ENCODE measurements at places on chromosomes 1 and 21.
A peak's percentile ranks its signal among the peaks of the same experiment; 100 is the strongest.

- DNase-seq = peak; percentile 49
These were observed 187.1 kb downstream of the NRIP1 start for GRCh38 chr21:14877581-14878228.

- DNase-seq = no peak
These were observed 106.3 kb upstream of the DMRTA2 start for GRCh38 chr1:50529510-50529909.

GRCh38 chr1:8767006-8767405, 50.4 kb downstream of the RERE start:
- no peak for DNase-seq

DNA sequence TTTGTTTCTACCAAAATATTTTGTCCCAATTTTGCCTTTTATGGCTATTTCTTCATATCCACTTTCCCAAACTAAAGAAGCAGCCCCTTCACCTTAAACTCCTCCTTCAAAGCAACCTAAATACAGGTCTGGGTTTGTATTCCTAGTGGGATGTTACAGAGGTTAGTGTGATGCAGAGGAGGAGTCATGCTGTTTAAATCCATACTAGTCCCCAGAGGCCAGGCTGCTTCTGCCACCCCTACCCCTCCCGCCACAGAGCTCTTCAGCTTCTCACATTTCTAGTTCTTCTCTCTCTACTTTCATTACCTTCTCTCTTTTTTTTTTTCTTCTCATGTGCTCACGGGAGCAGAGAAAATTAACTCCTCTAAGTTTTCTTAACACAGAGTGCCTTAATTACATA, 29.3 kb downstream of the SELL start:
- DNase-seq = no peak

- DNase-seq = no peak
These were observed 841 bp downstream of the CENPF start for GRCh38 chr1:214603819-214604252.

- no peak for DNase-seq
These were observed 46.0 kb downstream of the CEP350 start for GRCh38 chr1:180000575-180000974.

DNA sequence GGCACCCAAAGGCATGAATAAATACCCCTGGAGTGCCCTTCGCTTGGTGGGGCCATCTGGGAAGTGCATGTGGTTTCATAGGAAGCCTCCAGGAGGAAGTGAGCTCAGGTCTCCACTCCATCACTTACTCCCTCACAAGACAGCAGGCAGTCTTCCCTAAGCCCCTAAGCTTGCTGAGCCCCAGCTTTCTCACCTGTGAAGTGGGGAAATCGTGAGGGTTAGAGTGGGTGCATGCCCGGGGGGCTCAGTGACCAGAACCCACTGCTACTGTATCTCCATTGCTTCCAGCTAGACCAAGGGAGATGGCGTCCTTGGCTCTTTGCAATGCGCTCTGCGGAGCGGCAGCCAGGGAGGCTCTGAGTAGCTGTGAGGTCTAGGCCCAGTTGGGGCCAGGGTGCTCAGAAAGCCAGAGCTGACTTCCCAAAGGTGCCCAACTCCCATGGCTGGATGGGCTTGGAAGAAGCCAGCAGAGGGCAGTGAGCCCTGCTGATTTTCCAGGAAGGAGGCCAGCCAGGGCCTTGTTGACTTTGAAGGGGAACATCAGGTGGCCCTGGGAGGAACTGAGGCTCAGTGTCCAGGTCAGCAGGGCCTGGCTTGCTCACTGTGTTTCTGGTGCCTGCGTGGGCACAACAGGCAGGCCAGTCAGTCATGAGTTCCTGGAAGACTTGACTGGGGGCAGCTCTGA, 27.3 kb downstream of the CDCP2 start:
- peak; percentile 34 for DNase-seq

DNA sequence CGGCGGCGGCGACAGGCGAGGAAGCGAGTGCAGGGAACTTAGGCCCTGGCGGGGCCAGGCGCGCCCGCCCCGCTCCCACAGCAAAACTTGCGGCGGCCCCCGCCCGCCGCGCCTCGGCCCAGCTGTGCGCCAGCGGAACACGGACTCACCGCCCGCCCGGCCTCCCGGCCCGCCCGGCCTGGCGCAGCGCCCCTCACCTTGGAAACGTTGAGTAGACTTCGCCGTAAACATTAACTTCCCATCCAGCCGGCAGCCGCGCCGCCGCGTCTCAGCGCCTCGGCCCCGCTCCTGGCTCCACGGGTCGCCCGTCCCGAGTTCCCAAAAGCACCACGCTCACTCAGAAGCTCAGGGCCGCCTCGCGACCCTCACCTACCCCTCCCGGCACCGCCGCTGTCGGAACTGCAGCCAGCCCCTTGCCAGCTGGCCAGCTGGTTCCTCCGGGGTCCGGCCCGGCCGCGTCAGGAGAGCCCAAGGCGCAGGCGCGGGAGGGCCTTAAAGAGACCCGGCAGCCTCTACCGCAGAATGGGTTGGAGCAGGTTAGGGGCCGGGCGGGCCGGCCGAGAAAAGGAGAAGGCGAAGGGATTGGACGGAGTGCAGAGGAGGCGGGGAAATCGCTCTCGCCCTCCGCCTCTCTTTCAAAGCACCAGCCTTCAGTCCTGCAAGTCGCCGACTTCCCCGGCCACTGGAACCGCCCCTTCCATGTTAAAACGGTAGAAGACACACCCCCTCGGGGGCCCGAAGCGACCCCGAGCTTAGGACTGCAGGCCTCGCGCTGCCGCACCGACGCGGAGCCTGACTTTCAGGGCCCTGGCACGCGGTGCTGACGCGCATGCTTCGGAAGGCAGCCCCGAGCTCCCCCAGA, at the start of gene EVI5:
Gene EVI5 (minus strand): TSS at position 470 of the 862 bp plus-strand sequence. CDS start 48,562 bp downstream, outside the sequence.
- DNase-seq = peak; percentile 97

DNA sequence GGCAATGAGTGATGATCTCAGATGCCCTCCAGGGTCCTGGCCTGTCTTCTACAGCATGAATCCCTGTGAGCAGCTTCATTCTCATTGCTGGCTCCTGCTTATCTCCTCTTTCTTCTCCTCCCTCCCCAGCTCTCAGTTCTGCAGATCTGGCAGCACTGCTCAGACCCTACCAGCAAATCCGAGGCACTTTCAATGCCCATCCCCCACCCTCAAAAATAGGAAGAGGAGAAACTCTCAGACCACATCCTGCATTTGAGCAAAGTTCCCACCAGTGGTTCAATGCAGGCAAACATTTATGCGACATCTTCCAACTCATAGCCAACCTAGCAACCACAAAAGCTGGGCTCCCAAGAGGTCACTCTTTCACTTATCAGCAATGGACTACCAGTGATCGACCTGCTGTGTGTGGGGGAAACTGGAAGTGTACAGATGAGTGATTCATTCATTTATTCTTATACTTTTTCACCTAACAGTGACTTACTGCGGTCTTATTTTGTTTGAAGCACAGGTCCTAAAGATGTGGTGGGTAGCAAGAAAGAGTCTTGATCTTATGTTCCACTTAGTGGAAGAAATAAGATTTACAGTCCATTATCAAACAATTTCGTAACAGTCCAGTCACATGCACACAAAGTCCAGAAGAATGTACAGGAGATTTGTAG, 5.8 kb upstream of the CHI3L2 start:
- DNase-seq = no peak
